ENCODE measurements at places on chromosomes 2 and 18.

- no peak for DNase-seq
Measured at GRCh38 chr2:95539836-95540235, 52.0 kb upstream of the TRIM43 start.

DNA sequence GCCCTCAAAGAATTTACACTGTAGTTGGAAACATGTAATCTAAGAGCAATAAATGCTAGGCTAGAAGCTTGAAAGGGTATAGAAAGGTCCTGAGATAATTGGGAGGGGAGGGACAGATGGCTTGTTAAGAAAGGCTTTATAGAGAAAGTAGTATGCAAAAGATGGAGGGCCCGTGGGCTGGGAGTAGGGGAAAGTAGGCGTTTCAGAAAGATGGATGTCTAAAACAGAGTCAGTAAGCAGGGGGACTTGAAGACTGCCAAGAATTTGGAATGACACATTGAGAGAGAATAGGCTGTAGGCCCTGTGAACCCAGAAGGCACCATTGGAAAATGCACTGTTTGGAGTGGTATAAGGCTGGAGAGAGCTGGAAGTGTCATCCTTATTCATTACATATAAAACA is 822 bp downstream of the PSMG2 start:
- DNase-seq = peak; percentile 61

GRCh38 chr2:156333951-156334495 is 1.5 kb upstream of the NR4A2 start:
- DNase-seq = peak; percentile 84

DNA sequence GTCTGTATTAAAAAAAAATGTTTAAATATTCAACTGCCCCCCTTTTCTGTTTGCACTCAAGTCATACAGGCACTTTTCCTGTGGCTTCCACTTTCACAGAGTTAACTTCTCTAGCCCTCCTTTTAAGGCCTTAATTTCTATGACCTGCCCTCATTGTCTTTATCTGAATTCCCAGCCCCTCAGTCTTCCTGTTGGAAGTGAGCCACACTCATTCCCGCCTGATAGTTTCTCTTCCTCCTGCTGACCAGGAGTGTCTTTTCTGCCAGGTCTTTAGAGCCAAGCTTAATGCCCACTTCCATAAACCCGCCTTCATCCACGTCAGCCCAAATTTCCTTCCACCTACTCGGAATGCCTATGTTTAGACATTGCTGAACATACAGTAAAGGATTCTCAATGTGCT is 10.5 kb downstream of the COPS8 start:
- DNase-seq = no peak

Data from eye (tissue), 1 donor.